Stromal cell of bone marrow (primary cell): ENCODE measurements at places on chromosomes 13 and 19.

- no peak for DNase-seq
Measured at GRCh38 chr13:98584668-98585397, 7.9 kb upstream of the STK24 start.

DNA sequence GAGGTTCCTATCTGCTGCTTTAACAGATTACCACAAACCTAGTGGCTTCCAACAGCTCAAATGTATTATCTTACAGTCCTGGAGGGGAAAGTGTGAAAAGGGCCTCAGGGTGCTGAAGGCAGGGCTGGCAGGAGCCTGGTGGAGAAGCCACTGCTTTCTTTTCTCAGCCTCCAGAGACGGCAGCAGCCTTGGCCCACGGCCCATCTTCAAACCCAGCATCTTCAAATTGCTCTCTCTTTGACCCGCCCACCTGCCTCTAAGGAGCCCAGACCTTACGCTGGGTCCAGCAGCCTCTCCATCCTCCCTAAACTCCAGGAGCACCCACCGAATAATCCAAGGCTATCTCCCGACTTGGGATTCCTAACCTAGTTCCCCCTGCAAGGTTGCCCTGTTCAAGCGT is 35.6 kb downstream of the C13orf46 start:
- DNase-seq = no peak

DNA sequence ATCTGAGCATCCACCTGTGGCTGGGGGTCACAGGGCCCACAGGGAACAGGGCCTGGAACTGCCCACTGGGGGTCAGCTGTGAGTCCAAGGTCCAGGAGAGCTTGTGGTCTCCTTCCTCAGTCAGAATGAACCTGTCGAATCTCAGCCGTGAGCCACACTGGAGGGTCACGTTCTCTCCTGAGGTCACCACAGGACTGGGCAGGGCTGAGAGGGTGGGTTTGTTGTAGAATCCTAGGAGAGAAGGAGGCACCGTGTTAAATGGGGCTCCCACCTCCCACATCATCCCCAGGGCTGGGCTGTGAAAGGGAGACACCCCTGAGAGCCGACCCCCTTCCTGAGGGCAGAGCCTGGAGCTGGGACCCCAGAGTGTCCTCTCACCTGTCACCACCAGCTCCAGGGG is 1.5 kb downstream of the LILRA5 start:
- no peak for DNase-seq

DNA sequence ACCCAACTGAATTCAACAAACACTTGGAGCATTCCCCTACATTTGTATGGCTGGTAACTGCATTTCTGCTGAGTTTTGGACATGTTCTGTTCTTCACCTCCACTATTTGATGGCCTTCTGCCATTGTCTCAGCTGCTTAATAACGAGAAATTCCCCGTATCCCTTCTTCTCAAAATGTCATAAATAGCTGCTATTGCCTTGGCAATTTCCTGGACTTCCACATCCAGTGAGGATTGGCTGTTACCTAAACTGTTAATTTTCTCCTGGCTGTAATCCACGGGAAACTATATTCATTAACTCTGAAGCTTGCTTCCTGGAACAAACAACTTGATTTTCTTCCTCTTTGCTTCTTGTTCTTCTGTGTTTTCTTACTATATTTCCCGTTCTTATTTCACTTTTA is 69.5 kb upstream of the TDRD3 start:
- no peak for DNase-seq

- DNase-seq = no peak
Measured at GRCh38 chr13:47038188-47038587, 141.3 kb upstream of the HTR2A start.

DNA sequence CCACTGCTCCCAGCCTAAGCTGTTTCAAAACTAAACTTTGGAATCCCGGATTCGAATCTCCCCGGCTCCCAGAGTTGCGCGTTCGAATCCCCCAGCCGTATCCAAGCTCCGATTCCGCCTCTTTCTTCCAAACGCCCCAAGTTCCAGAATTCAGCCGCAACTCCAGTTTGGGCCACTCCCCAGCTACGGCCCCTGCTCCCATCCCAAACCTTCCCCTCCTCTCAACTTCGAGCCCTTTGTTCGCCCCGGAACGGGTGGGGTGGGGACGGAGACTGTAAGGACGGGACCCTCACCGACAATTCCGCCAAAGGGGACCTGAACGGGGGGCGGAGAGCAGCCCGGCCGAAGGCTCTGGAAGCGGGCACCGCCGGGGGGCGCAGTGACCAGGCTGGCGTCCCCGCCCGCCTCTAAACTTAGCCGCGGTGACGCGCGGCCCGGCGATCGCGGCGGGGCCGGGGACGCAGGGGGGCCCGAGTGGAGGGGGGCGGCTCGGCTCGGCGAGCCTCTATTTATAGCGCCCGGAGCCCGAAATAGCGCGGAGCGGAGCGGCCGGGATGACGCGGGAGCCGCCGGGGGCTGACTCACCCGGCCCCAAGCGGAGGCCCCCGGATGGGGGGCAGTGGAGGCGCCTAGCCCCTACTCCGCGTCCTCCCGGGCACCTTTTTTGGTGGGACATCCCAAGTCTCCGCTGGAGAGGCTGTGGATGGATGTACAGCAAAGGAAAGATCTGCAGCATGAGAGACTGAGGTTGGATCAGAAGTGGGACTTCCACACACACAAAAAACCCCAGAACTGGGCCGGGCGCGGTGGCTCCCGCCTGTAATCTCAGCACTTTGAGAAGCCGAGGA is 4.9 kb upstream of the ERCC1 start:
- no peak for DNase-seq

GRCh38 chr19:15123031-15123890 is 16.1 kb downstream of the SYDE1 start:
- no peak for DNase-seq

- DNase-seq = no peak
Measured at GRCh38 chr13:59633290-59633689, 530.4 kb downstream of the DIAPH3 start.

GRCh38 chr13:112133499-112134390 is 66.8 kb downstream of the SOX1 start:
- no peak for DNase-seq

DNA sequence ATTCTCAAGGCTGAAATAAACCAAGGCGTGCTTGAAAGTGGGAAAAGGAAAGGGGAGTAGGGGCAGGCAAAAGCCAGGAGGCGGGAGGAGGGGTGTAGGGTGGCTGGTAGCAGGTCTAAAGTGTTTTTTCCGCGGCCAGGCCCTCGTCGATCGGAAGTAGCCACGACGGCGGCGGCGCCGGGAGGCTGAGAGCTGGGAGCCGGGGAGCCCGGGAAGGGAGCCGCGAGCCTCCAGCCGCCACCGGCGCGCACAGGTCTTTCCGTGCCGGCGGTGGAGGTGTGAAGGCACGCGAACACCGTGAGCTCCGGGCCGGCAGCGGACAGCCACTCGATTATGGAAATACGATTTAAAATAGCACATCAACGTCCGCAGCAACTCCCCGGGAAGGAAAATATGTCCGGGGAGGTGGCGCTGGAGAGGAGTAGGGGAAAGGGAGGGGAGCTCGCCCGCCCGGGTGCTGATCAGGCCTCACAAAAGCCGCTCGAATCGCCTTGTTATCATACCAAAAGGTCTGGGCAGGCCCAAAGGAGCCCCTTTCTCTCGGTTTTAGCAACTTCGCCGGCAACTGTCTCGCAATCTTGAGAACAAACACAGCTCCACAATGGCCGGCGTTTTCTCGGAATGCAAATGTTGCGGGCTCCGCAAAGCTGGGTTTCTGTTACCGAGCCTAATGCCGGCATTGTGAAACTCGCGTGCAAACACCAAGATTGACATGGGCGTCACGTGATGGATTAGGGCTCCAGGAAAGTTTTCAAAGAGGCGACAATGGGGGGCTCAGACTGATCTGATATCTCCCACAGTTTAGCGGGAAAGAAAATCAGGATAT is 2.9 kb upstream of the PCDH8 start:
- no peak for DNase-seq

GRCh38 chr13:111209613-111210012 is 94.5 kb downstream of the ARHGEF7 start:
- no peak for DNase-seq

- no peak for DNase-seq
Measured at GRCh38 chr19:16032509-16033135, 43.7 kb upstream of the TPM4 start.

GRCh38 chr13:92463134-92463533 is 763.5 kb upstream of the GPC6 start:
- no peak for DNase-seq

GRCh38 chr19:50568728-50569698 is 778 bp upstream of the LRRC4B start:
- DNase-seq = no peak

- peak; percentile 87 for DNase-seq
Measured at GRCh38 chr19:56314381-56315076, at the start of gene ZSCAN5A. Gene ZSCAN5A, minus strand, starts transcription at chr19:56314839. Its CDS starts 89,793 bp downstream, at chr19:56225046.

GRCh38 chr13:61170856-61171255 is 244.8 kb downstream of the PCDH20 start:
- no peak for DNase-seq

GRCh38 chr19:4066682-4067395 is at the start of gene ZBTB7A:
Gene ZBTB7A, minus strand, starts transcription at chr19:4066899. Its CDS starts 11,667 bp downstream, at chr19:4055232.
- DNase-seq = peak; percentile 43

GRCh38 chr13:79398915-79399314 is 7.1 kb downstream of the RBM26 start:
- peak; percentile 18 for DNase-seq

DNA sequence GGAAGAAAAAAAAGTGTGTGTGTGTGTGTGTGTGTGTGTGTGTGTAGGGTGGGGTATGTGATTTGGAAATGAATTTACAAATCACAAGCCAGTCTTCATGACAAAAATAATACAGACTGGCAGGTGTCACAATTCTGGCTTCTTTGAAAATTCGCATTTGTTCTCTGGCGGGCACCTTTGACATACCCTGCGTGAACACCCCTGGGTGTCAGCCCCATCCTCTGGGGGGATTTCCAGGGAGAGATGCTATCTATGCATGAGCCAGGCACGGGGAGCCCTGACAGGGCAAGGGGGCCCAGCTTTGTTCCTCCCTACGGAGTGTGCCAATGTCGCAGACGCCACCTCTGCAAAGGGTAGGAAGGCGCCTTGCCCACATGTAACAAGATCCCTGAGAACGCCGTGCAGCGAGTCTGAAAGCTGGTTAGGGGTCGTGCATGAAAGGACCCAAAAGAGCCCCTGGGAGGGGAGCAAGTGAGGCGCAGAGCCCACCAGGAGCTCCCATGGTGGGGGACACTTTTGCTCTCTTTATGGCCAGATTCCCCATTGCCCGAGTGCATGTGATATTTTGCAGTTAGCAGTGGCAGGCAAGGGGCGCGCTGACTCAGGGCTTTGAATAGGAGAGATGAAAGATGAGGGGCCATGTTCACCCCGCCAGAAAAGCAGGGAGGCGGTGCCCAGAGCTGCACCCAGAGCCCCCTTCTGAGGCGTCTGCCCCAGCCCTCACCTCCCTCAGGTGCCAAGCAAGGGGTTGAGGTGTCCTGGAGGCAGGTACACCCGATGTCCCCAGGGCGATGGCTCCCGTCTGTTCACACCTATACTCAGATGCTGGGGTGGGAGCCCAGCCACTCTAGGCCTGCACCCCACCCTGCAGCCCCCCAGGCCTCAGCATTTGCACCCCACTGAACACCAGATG is 45.3 kb downstream of the KLF2 start:
- DNase-seq = no peak

GRCh38 chr19:5988517-5989387 is 10.8 kb upstream of the RANBP3 start:
- no peak for DNase-seq

DNA sequence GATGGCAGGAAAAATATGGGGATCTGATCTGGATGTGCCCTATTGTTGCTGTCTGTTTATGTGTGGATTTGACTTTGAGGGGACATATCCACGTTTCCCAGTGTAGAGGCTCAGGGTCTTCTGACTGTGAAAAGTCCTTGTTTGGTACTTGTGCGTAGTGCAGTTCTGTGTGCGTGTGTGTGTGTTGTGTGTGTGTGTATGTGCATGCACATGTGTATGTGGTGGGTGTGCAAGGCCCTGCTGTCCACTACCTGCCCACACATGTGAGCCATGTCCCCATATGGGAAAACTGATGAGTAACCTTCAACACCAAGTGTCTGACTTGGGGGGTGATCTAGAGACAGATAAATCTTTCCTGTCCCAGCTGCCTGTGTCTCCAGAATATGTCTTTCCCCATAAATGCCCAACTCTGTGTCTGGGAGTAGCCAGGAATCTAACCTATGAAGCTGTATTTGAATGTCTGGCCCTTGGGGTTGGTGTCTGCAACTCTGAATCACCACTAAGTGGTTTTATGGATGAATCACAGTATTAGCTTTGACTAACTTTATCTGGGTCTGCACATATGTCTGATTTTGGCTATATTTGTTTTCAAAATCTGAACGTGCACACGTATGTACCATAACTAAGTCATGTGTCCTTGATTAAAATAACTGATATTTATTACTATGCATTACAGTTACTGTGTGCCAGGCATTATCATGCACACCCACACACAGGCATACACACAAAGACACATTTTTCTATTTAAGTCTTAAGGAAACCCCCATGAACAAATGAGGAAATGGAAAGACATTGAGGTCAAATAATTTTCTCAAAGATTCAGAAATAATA is 17.4 kb downstream of the KLK2 start:
- DNase-seq = peak; percentile 8

GRCh38 chr13:114115796-114116195 is 16.6 kb downstream of the RASA3 start:
- DNase-seq = no peak

DNA sequence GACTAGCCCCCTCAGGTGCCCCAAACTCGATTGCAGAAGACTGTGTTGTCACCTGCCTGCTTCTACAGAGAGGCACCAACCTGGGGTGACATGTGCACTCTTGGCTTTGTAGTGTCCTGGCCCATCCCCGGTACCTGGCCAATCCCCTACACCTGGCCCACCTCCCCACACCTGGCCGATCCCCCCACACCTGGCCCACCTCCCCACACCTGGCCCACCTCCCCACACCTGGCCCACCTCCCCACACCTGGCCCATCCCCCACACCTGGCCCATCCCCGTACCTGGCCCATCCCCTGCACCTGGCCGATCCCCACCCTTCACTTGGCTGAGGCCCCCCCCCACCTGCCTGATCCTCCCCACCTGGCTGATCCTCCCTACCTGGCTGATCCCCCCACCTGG is 25.4 kb downstream of the ATP11A start:
- DNase-seq = no peak

DNA sequence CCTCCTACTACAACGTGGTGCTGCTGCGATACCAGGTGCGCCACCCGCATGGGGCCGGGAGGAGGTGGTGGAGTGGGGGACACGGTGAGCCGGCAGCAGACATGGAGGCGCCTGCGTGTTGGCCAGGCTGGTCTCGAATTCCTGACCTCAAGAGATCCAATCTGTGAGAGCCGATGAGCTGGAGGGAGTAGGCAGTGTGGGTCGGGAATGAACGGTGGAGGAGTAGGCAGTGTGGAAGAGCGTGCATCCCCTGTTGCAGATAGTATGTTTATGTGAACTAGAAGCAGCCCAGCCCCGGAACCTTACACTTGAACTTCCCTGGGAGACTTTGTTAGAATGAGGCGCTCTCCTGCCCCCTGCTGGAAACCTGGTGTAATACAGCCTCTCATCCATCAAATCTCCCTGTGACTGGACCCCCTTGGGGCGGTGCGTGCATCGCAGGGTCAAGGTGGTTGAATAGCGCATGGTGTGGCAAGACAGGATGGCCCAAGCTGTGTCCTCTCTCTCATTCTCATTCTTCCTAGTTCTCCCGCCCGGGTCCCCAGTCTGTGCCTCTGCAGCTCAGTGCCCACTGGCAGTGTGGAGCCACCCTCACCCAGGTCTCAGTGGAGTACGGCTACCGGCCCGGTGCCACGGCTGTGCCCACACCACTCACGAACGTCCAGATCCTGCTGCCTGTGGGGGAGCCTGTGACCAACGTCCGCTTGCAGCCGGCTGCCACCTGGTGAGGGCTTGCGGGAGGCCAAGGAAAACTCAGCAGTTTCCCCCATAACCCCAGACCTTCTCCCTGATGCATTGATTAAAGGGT is 10.5 kb upstream of the B3GNT3 start:
- DNase-seq = peak; percentile 36

GRCh38 chr19:41991025-41991424 is 3.0 kb downstream of the ATP1A3 start:
- no peak for DNase-seq
